Peyer's patch (tissue), 4 donors: ENCODE measurements at places on chromosomes 4 and X. TPM values are rescaled to one million over a fixed set of nuclear protein-coding genes. Genes with fewer than 3 reads are reported as not detected.
A peak's percentile ranks its signal among the peaks of the same experiment; 100 is the strongest.

GRCh38 chr4:116469582-116469981, 615.8 kb downstream of the TRAM1L1 start:
- no peak for DNase-seq

DNA sequence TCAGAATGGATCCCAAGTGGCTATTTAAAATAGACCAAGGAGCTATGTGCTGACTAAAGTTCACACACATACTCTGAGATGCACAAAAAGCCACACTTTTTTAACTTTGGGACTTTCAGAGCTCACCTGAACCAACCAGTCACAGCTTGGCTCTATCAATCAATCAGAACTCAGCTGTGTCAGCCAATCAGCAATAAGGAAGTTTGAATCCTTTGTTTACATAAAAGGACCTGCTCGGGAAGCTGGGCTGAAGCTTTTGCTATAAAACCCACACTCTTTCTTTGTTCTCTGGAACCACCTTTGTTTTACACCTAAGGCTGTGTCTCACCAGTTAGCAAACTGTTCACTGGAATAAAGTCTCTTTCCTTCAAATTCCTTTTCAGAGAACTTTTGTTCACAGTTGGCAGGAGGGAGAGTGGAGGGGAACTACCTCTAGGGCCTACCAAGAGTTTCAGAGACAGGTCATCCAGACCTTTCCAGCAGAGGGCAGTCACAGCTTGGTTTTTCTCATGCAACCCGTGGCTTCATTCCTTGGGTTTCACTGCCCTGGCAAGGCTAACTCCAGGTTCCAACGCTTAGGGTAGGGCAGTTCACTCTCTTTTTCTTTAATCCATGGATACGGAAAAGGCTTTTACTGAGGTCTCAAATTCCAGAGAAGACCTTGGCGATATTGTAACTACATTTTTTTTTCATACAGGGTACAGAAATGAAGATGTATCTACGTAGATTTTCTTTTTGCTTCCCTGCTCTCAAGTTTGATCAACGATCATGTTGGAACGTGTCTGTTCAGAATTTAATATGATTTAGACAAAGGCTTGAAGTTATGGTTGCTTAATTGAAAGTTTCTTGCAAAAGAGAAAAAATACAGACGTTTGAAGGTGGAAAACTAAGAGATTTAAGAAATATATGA, 80.7 kb downstream of the GPRIN3 start:
- DNase-seq: peak; percentile 94

DNA sequence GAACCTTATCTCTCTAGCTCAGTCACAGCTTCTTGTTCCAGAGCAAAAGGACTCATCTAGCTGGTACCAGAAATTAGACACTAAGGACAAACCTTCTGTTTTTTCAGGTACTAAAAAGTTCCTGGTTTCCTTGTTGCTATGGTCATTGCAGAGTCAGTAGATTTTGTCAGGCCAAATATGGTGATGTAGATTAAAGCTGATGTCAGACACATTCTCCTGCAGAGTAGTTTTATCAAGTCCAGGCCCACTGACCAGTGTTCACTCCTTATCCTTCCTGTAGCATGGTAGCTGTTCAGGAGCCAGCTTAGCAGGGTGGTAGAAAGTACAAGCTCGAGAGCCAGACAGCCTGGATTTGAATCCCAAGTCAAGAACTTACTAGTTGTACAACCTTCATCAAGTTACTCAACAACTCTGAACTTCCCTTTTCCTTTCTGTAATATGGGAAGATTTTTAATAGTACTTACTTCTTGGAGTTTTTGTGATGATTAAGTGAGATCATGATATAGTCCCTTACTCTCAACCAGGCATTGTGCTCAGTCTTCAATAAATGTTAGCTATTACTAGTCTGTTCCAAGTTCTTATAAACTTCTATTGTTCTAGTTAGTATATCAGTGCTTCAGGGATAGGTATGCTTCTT, 17.9 kb downstream of the OCRL start:
- no peak for DNase-seq

DNA sequence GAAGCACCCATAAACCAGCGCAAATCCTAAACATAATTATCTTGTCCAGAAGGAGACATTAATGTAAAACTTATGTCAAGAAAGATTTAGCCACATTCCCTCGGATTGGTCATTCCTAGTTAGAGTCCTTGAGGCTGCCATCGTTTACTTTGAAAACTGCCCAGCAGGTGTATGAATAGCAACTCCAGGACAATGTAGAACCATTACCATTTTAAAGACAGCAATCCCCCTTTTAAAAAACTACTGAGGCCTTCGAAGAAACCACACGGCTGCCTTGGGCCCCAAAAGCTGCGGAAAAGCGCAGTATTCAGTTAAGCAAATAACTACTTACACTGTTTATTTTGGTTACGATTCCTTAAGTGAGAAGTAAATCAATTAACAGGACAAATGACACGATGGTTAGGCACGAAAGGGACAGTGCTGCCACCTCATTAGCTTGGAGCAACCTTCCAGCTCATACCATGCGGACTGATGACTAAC, 822 bp upstream of the SGMS2 start:
- no peak for DNase-seq

DNA sequence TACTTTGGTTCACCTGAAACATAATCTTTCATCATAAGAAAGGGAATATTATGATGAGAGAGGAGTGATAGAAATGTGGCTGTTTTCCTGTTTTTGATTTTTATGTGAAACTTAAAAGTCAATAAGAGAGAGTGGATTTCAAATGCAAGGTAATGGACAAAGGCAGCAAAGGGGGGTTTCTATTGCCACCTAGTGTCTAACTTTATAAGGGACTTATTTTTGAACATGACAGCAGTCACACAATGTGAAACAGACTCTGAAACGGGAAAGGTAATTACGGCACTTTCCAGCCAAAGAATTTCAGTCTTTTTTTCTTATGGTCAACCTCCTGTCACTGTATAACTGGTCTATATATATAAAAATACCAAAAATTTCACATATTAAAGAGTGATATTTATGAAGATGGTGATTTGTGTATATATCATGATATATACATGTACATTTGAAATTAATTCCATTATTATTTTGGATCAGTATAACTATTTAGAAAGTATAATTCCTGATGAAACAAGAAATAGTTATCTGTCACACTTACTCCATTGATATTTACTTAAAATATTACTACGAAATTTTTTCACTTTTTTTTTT, 127.1 kb downstream of the FBXO8 start:
- DNase-seq: no peak

DNA sequence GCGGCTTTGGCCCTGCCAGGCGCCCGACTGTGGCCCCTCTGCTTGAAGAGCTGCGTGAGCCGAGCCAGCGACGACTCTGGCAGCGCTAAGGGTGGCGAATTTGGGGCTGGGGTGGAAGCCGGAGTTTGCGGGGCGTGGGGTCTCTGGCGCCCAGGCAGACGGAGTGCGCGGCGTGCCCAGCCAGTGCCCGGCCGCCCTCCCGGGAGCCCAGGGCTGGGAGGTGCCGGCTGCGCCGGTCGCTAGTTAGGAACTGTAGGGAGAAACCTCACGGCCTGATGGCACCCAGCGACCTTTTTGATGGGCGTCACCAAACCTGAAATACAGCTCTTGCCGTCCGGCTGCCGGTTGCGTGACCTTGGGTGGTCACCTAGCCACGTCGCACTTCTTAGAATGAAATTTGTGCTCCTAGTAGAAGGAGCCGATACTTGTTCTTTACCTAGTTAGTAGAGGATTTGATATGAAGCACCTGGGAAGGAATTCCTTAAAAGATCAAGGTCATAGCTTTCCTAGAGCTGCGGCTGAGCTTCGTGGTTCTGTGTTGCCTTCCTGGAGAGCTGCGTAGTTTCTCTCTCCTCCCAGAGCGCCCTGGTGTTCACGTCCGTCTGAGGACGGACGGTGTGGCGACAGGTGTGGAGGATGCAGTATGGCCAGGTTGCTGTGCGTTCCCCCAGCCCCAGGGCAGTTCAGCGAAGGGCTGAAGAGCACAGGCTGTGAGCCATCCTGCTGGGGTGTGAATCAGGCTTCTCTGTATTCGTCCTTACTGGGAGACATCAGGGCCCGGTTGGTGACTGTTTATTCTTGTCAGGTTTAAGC, 680 bp downstream of the MAEA start:
- peak; percentile 67 for DNase-seq

DNA sequence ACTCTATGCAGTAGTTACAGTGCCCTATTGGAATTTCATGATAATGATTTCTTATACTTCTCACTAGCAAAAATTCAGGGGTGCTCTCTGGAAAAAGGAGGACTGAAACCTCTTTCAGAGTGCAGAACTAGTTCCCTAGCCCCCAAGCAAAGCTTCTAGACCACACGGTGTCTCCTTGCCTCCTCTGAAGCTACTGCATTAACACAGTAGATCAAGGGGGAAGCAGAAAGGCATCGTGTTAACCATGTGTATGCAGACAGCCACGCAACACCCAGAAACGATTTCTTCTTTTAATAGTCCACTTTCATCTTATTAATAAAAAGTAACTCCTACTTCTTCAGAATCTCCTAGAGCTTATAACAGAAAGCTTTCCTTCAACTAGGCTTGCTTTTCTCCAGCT, 44.7 kb downstream of the MAML3 start:
- no peak for DNase-seq

DNA sequence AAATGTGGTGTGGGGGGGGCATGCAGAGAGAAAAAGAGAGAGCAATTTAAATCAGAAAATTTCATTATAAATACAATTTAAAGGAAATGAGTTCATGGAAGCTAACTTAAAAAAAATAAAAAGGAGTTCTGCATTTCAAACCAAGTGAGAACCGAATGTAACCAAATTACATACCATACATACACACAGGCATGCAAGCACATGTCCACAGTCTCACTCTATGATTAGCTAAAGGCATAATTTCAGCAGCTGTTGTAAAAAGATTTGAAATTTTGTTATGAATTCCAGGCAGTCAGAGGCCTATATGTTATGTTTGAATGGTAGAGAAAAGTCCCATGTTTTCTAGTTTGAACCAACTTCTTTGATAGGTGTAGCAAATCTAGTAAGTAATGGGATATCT, 611.6 kb upstream of the ADGRL3 start:
- no peak for DNase-seq

GRCh38 chr4:21697583-21697982, 251.0 kb downstream of the KCNIP4 start:
- DNase-seq: no peak

GRCh38 chr4:152510349-152511147, 25.3 kb downstream of the FBXW7 start:
- DNase-seq: no peak

- no peak for DNase-seq
Measured at GRCh38 chr4:184452740-184453139, 21.6 kb downstream of the IRF2 start.

GRCh38 chr4:115781528-115782146, 668.2 kb upstream of the NDST4 start:
- DNase-seq: no peak

The COL4A5 gene
- 18.2 TPM for total RNA-seq

The CRMP1 gene
- total RNA-seq: 1.5 TPM

The MCF2 gene
- not detected for total RNA-seq

The XAGE2 gene
- total RNA-seq: not detected

The PAGE4 gene
- not detected for total RNA-seq

The CXCL3 gene
- total RNA-seq: 1.5 TPM

The CCNQ gene
- 21.0 TPM for total RNA-seq
